Stimulated activated CD4-positive, alpha-beta T cell treated with anti-CD3 and anti-CD28 coated beads, Interleukin-1b, Interleukin-23, amount 100 ng/mL, for 24 hours (primary cell): ENCODE measurements at places on chromosomes 7 and 10.
A peak's percentile ranks its signal among the peaks of the same experiment; 100 is the strongest.

GRCh38 chr10:34489411-34489810 is 325.7 kb downstream of the PARD3 start:
- no peak for DNase-seq

DNA sequence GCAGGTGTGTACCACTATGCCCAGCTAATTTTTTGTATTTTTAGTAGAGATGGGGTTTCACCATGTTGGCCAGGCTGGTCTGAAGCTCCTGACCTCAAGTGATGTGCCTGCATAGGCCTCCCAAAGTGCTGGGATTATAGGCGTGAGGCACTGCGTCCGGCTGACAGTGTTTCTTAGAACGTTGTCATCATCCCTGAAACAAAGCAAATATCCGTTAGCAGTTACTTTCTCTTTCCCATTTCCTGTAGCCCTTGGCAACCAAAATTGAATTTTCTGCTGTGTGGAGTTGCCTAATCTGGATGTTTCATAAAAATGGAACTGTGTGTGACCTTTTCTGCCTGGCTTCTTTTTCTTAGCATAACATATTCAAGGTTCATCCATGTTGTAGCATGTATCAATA is 22.4 kb downstream of the ZNF33A start:
- DNase-seq, result no peak

DNA sequence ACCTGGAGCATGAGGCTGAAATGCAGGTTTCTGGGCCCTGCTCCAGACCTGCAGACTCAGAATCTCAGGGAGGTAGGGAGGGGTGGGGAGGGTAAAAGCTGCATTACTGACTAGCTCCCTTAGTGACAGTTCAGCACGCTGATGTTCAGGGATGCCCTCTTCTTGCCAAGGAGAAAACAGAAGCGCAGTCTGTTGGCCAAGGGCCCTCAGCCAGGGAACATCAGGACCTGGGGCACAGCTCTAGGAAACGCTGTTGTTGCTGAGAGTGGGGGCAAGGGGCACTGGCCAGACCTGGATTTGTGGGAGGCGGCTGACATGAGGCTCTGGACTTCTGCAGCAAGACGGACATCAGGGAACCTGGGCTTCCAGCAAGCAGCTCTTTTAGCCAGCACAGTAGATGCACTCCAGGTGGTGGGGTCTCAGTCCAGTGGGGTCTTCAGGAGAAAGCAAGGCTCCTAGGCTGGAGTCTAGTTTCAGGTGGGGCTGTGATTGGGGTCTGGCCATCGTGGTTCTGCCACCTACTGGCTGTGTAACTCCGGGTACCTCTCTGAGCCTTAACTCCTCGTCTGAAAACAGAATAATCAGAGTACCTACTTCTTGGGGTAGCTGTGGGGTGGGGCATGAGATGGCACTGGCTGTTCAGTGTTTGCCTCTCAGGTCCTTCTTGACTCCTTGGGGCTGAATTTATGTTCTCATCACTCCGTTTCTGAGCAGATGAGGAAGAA is 72.9 kb upstream of the PRLHR start:
- DNase-seq, result no peak

DNA sequence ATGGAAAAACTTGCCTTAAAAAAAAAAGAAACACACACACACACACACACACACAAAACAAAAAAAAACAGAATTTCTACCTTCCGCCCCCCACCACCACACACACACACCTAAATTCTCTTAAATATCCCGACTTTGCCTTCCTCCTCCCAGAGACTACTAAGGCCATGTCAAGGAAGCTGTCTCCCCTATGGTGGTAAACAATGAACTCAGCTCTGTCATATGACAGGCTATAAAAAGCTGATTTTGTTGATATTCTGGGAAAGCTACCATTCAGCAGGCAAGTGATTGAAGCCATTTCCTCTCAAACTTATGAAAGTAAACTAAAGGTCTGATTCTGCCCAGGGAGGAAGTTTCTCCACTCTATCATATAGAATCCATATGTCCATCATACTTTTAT is 471.0 kb downstream of the GFRA1 start:
- no peak for DNase-seq

DNA sequence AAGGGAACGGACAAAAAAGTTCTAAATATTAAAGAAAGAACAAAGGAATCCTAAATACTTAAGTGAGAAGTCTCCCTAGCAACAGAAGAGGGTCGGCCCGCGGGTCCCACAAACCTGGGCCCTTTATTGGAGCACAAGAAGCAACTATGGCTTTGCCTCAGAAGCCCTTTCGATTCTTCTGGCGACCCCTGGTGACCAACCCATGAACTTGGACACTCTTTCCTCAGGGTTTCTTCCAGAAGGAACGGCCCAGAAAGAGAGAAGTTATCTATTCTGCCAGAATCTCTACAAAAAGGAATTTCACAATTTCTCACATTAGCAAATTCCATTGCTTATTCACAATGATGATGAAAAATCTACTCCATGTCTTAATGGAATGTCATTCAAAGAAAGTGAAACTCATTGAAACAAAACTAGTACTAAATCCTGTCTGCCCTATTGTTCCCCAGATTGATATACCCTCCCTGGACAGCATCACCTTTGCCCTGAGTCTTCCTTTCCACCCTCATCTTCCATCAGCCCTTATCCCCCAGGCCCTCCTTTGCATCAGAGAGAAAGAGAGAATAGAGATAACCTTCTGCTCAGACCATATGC is 43.7 kb downstream of the CPVL start:
- DNase-seq, result peak; percentile 1

DNA sequence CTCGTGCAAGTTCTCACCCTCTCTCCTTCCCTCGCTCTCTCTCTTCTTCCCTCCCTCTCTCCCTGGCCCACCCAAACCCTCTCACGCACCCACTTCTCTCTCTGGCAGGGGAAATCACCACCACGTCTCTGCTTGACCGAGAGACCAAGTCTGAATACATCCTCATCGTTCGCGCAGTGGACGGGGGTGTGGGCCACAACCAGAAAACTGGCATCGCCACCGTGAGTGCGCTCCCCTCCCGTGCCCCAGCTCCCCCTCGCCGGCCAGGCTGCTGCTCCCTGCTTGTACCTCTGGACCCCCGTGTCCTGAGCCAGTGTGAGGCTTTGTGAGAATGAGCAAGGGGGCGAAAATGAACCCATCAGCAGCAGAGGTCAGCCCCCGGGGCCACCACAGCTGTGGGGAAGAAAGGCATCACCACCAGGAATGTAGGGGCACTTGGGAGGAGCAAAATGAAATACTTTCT is 25.5 kb downstream of the C10orf105 start:
- no peak for DNase-seq

DNA sequence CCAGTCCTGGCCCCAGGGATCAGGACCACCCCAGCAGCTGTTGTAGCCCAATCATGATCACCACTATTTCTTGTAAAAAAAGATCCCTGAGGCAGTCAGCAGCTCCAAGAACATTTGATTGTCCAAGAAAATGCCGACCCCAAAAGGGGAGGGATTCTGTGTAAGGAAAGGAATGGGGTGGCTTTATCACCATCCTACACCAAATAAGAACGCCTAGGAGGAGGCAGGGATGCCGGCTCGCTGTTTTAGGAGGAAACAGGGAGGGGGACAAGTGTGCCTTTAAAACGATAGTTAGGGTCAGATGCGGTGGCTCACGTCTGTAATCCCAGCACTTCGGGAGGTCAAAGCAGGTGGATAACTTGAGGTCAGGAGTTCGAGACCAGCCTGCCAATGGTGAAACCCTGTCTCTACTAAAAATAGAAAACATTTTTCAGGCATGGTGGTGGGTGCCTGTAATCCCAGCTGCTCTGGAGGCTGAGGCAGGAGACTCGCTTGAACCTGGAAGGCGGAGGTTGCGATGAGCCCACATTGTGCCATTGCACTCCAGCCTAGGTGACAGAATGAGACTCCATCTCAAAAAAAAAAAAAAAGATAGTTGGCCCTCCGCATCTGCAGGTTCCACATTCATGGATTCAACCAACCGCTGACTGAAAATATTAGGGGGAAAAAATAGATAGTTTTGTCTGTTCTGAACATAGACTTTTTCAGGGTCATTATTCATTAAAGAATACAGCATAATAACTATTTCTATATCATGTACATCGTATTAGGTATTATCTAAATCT is 63.6 kb downstream of the PDIA4 start:
- no peak for DNase-seq

DNA sequence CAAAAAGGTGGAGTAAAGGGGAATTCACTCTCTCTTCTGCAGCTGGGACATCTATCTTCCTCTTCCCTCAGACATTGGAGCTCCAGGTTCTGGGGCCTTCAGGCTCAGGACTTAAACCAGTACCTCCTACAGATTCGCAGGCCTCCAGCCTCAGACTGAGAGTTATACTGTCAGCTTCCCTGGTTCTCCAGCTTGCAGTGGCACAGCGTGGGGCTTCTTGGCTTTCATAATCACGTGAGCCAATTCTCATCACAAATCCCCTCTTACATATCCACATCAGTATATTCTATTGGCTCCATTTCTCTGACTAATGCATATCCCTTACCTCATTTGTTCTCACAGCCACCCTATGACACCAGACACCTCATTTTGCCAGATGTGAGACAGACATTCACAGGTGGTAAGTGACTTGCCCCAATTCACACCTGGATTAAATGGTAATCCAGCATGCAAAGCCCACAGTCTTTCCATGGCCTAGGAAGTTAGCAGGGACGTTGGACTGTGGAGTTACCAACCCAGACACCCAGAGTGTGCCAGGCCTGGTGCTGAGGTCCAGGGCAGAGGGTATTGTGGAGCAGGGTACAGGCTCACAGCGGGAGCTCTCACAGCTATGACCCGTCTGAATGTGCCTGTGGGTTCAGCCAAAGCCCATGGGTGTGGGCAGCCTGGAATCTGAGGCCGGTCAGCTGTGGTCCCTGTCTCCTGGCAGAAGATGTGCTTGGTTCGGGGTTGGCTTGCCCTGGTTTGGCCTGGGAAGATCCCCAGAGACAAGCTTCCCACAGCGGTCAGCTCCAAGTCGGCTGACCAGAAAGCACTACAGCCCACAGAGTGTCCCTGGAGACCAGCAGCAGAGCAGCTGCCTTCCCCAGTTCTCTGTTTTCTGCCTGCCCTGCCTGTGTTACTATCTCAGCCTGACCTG is 18.4 kb upstream of the ZCCHC24 start:
- DNase-seq, result no peak

GRCh38 chr10:14617852-14618251 is 156.8 kb downstream of the FAM107B start:
- no peak for DNase-seq

- no peak for DNase-seq
Observed at GRCh38 chr10:16732376-16732775, 84.8 kb downstream of the RSU1 start.

DNA sequence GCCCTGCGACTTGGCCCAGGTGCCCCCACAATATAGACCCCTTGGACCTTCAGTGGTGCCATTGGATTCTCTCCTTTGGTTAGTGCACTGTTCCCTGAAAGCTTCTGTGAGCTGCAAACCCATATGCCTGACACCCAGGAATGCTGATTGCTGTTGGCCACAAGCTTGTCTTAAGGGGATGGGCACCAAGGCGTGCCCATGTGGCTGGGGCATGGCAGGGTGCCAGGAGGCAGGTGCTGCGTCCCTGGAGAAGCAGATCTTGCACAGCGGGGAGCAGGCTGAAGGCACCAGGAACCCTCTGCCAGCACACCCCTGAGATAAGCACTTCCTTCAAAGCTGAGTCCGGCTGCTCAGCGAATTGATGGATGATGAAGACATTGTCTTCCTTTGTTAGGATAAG is 411.8 kb downstream of the SDK1 start:
- DNase-seq, result no peak

- no peak for DNase-seq
Observed at GRCh38 chr10:74008212-74008731, 10.4 kb downstream of the VCL start.

- no peak for DNase-seq
Observed at GRCh38 chr10:59817773-59818172, 64.5 kb upstream of the MRLN start.

- DNase-seq, result no peak
Observed at GRCh38 chr10:13483073-13483472, 45.7 kb downstream of the BEND7 start.

- no peak for DNase-seq
Observed at GRCh38 chr10:95860166-95860940, 47.4 kb upstream of the CC2D2B start.

- no peak for DNase-seq
Observed at GRCh38 chr7:149075286-149075685, 15.2 kb downstream of the ZNF786 start.

DNA sequence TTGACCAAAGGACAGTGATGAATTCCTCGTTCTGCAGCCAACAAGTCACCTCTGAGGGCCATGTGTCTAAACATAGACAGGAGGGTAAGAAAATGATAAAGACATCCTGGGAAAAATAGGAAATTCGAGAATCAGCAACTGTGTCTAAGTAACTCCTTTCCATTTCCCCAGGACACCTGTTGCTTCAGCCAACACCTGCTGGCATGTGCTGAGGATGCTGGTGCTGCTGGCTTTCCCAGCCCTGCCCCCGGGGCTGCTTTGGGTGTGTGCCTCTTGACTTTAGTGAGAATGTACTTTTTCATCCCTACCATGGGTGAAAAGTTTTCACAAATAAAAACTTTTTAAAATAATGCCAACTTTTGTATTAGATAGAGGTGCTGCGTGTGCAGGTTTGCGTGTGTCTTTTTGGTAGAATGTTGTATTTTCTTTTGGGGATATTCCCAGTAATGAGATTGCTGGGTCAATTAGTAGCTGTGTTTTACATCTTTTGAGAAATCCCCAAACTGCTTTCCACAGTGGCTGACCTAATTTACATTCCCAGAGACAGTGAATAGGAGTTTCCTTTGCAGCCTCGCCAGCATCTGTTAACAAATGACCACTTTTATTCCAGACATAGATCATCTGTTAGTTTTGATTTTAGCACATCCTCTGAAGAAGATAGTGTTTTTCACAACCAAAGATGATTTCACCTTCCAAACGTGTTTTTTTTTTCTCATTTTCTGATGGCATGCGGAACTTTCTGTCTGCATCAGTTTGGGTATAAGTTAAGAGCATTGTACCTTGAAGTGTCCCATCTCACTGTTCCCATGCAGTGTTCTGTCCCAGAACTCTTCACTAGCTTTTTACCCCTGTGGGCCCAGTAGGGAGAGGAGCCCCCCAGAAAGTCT is 104.2 kb upstream of the ACBD5 start:
- DNase-seq, result no peak

DNA sequence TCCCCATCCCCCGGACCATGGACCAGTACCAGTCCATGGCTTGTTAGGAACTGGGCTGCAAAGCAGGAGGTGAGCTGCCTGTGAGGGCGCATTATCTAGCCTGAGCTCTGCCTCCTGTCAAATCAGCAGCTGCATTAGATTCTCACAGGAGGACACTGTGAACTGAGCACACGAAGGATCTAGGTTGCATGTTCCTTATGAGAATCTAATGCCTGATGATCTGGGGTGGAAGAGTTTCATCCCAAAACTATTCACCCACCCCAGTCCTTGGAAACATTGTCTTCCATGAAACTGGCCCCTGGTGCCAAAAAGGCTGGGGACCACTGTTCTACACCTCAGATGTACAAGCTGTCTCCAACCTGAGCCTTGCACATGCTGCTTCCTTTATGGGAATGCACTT is 24.1 kb upstream of the JMJD1C start:
- DNase-seq, result no peak

GRCh38 chr10:112434988-112435619 is 11.6 kb downstream of the ZDHHC6 start:
- DNase-seq, result no peak

DNA sequence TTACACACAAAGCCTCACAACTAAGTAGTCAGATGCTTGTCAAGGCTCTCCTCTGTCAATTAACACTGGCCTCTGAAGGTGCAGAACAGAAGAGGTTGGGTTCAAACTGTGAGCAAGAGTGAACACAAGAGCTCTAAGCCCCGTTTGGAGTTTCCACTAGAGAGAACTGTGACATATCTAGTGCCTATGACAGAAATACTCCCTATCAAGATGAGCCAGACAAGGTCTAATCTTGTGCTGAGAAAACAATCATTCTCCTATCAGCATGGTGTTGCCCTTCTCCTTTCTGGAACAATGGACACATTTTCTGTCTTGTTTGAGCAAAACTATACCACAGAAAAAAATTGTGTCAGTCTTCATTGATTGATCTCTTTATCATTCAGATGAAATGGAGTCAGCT is 62.4 kb upstream of the CCDC71L start:
- no peak for DNase-seq
